ENCODE measurements at places on chromosomes 7 and 10. TPM values are rescaled to one million over a fixed set of nuclear protein-coding genes. Genes with fewer than 3 reads are reported as not detected.
A peak's percentile ranks its signal among the peaks of the same experiment; 100 is the strongest.

GRCh38 chr7:44565097-44565794 is 8.5 kb downstream of the DDX56 start:
- DNase-seq, result peak; percentile 73

- DNase-seq, result no peak
These were observed 123.6 kb upstream of the TMEM72 start for GRCh38 chr10:44787480-44788075.

Gene CPA5
- not detected for total RNA-seq

DNA sequence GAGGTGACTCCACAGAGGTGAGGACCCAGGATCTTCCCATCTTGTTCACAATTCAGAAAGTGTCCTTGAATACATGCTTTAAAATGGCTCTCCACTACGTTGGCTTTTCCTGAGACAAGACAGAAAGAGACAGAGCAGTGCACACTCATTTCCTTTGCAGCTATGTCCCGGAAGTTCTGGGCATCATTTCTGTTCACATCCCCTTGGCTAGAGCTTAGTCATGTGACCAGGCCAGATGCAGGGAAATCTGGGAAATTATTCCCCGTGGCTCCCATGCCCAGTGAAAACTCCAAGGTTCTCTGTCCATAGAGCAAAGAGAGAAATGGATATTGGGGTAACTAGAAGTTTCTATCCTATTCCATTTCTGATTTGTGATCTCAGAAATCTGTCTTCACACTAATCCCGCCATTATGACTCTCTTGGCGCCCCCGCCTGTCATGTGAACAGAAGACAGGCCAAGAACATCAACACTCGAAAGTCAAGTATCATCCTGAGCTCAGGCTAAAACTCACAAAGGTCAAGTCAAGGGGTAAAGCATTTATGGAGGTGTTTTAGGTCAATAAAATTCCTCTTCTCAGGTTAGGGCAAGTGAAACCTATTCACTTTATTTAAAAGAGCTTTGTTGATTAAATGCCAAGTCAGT is 251.4 kb upstream of the HABP2 start:
- DNase-seq, result no peak

Gene OR6V1
- not detected for total RNA-seq

- DNase-seq, result no peak
These were observed 1156.3 kb downstream of the SORCS3 start for GRCh38 chr10:105797234-105797890.

DNA sequence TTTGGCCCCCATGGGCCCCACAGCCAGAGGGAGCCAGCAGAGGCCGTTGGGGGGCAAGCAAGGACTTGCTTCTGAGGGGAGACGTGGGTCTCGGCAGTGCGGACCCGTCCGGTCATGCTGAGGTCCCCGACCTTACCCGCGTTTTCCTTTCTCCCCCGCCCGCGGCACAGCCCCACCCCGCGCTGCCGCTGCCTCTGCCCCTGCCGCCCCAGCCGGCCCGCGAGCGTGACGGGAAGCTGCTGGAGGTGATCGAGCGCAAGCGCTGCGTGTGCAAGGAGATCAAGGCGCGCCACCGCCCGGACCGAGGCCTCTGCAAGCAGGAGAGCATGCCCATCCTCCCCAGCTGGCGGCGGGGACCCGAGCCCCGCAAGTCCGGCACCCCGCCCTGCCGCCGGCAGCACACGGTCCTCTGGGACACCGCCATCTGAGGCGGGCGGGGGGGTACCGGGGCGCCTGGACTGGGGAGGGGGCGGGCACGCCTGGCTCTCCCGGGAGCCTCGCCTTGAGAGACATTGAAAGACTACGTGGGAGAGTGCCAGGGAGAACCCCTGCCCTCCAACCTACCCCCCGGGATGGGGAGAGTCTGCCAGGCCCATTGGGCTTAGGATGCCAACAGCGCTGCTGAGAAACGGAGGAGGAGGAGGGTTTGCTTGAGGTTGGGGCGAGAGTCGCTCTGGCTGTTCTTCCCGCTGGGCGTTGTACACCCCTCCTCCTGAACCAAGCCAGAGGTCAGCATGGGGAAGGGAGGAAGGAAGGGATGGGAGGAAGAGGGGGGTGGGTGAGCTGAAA is 9.9 kb downstream of the NYAP1 start:
- DNase-seq, result no peak

Data from cerebellum (tissue), 4 donors.